Epithelial cell of prostate (primary cell): ENCODE measurements at places on chromosomes 1 and 21.

- DNase-seq, result no peak
Measured at GRCh38 chr1:1665815-1666251, 7.0 kb upstream of the CDK11B start.

DNA sequence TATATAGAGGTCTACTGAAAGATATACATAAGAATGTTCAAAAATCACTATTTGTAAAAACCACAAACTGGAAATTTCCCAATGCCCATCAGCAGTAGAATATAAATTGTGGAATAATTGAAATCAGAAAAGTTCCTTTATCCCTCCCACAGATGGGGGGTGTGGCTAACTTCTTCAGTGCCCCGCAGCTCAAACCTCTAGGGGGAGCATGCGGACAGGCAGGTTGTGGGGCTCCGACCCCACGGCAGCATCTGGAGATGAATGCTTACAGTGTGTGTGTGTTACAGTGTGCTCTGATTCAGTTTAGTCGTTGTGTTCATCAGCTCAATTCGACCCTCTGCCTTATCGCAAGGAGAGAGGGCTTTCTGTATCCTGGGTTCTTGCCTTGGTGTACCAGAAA lies 262.1 kb upstream of the LRRC7 start:
- DNase-seq, result no peak

GRCh38 chr1:41980827-41981653 lies 62.3 kb upstream of the HIVEP3 start:
- DNase-seq, result no peak

GRCh38 chr1:68503085-68503484 lies 6.2 kb upstream of the DEPDC1 start:
- no peak for DNase-seq

GRCh38 chr1:183414365-183414764 lies 3.8 kb downstream of the NMNAT2 start:
- no peak for DNase-seq
